ENCODE measurements at places on chromosomes 1 and 21.

DNA sequence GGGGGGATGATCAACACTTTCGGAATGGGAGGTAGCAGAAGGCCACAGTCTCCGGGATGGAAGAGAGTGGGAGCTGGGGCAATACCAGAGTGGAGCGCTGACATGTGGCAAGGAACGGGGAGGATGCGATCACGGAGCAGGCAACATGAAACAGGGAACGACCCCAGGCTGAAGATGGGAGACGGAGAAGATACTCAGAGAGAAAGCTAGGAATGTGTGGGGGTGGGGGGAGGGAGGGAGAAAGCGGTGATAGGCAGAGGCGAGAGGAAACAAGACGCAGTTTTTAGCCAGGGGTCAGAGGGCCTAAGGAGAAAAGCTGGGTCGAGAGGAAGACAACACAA, 577 bp downstream of the RAB3GAP2 start:
- H3K4me3 ChIP-seq: no peak overlapping the region
- peaks cover 17% of the 10 kb centered on the region for H3K36me3 ChIP-seq
- H3K4me1 ChIP-seq: peaks cover 21% of the 10 kb centered on the region
- no peak for DNase-seq
- H3K27ac ChIP-seq: no peak overlapping the region
- peaks cover under 1% of the 10 kb centered on the region for H3K27me3 ChIP-seq

- H3K36me3 ChIP-seq: no peaks in the 10 kb centered on the region
- peaks cover 5% of the 10 kb centered on the region for H3K4me1 ChIP-seq
- H3K27ac ChIP-seq: no peak overlapping the region
Measured at GRCh38 chr1:229109320-229109761, 161.6 kb upstream of the RAB4A start.

DNA sequence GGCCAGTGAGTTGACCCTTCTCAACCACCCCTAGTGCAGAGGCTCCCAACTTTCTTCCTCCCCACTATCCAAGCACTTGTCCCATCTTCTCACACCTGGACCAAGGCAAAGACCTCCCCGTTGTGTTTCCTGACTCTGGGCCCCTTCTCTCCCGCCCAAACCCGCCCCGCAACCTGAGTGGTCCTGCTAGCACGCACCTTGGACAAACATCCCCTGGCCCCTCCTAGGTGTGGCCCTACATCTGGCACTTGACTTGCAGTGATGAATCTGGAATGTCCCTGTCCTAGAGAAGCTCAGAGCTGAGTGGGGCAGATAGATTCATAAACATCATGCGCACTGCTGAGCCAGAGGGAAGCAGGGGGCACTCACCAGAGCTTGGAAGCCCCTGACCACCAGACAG, 2.3 kb downstream of the SLC5A9 start:
- peaks cover 6% of the 10 kb centered on the region for H3K4me1 ChIP-seq
- peaks cover 5% of the 10 kb centered on the region for H3K27me3 ChIP-seq
- H3K27ac ChIP-seq: peak overlapping the region; percentile 56
- no peak overlapping the region for H3K4me3 ChIP-seq
- DNase-seq: no peak

- peaks cover 10% of the 10 kb centered on the region for H3K36me3 ChIP-seq
- H3K4me3 ChIP-seq: peak overlapping the region; percentile 83
- no peak for DNase-seq
- H3K4me1 ChIP-seq: peaks cover 59% of the 10 kb centered on the region
- no peaks in the 10 kb centered on the region for H3K27me3 ChIP-seq
Measured at GRCh38 chr1:54355931-54356679, 50.1 kb downstream of the SSBP3 start.

GRCh38 chr1:157838966-157839365, 2.6 kb downstream of the CD5L start:
- no peak overlapping the region for H3K27ac ChIP-seq
- no peak overlapping the region for H3K4me3 ChIP-seq
- no peaks in the 10 kb centered on the region for H3K36me3 ChIP-seq
- no peaks in the 10 kb centered on the region for H3K4me1 ChIP-seq
- peaks cover 2% of the 10 kb centered on the region for H3K27me3 ChIP-seq

GRCh38 chr1:232905331-232906034, 44.9 kb upstream of the NTPCR start:
- peak overlapping the region; percentile 9 for H3K4me3 ChIP-seq
- H3K27ac ChIP-seq: no peak overlapping the region
- H3K36me3 ChIP-seq: peaks cover 2% of the 10 kb centered on the region
- peaks cover 36% of the 10 kb centered on the region for H3K4me1 ChIP-seq
- H3K27me3 ChIP-seq: peaks cover 9% of the 10 kb centered on the region

DNA sequence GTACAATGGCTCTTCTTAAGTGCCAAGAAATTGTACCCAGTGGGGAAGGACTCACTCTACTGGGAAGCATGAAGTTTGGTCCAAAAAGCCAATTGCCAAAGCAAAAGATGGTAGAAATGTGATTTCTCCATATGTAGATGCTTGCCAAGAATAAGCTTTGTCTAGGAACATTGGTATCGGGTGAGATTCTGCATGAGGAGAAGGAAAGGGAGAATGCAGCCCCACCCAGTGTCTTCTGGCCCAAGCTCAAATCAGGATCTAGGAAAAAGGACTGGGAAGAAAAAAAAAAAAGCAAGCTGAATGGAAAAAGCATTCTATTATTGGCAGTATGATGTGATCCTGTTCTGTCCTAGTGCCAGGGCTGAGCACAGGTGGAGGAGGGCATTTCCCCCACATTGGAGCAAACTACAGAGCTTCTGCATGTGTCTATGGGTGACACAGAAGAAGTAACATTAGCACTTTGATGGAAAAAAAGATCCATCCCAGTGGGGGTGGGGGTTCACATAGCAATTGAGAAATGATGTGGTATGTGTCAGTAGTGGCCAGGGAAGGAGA, 226.6 kb downstream of the KCNH1 start:
- H3K4me3 ChIP-seq: no peak overlapping the region
- peaks cover 25% of the 10 kb centered on the region for H3K27me3 ChIP-seq
- no peak for DNase-seq
- H3K4me1 ChIP-seq: no peaks in the 10 kb centered on the region
- no peak overlapping the region for H3K27ac ChIP-seq

All from activated naive CD8-positive, alpha-beta T cell treated with anti-CD3 and anti-CD28 coated beads, Interleukin-2, amount 10 ng/mL, durations not matched to agents 7 days and 5 days (primary cell).